ENCODE measurements at places on chromosomes 16 and 17.

GRCh38 chr16:81531419-81531821 lies 86.8 kb downstream of the CMIP start:
- no peak for DNase-seq

GRCh38 chr17:48155889-48156611 lies 48.5 kb downstream of the SNX11 start:
- DNase-seq = no peak

DNA sequence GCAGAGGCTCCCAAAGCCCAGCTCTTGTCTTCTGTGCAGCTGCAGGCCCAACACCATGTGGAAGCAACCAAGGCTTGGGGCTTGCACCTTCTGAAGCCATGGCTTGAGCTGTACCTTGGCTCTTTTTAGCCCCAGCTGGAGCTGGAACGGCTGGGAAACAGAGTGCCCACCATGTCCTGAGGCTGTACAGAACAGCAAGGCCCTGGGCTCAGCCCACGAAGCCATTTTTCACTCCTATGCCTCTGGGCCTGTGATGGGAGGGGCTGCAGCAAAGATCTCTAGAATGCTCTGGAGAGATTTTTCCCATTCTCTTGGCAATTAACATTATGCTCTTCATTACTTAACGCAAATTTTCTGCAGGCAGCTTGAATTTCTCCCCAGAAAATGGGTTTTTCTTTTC lies 68.1 kb downstream of the CDRT15 start:
- DNase-seq = no peak

GRCh38 chr16:50478773-50479149 lies 69.4 kb upstream of the NKD1 start:
- DNase-seq = no peak

DNA sequence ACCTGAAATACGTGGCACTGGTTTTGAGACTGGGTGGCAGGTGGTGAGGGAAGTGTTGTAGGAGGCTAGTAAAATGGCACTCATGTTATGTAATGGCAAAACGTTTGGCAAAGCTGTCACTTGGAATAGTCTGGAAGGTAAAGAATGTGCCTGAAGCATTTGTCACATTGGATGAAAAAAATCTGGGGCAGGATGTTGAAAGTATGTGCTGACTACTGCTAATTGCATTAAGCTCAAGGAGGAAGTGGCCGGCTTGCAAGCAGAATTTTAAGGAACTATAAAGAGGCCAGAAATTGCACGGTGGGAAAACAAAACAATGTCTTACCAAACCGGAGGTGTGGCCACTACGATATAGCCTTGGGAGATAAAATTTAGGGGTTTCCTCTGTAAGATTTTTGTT lies 26.6 kb upstream of the NLRP1 start:
- DNase-seq = peak; percentile 47

All from hematopoietic multipotent progenitor cell treated with erythropoietin and hydrocortisone succinate and interleukin-3 and kit ligand, for 6 days (in vitro differentiated cells).